ENCODE measurements at places on chromosomes 5 and 9.

DNA sequence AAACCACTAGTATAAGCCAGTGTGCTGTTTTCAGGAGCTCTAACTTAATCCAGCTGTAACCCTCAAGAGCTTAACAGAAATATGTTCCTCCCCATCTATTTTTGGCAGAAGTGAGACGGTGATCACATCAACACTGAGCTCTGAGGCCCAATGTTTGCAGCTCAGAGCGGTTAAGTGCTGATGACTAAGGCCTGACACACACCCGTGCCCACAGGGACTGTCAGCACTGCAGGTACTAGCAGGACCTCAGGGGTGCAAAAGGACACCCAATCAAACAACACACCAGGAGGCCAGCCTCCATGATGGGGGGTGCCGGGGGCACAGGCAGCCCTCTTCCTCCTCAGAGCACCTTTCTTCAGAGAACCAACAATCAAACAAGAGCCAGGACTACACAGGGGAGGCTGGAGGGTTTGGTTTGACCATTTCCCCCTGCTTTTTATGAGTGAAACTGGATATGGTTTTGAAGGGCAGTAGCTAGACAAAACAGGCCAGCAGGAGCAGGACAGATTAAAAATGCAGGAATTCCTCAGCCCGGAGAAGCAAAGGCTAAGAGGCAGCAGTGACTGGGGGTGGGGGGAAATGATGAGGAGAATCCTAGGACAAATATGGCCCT lies 61.3 kb downstream of the RAPGEF1 start:
- DNase-seq, result peak; percentile 95

- no peak for DNase-seq
Measured at GRCh38 chr9:73007966-73008672, 55.3 kb upstream of the ALDH1A1 start.

DNA sequence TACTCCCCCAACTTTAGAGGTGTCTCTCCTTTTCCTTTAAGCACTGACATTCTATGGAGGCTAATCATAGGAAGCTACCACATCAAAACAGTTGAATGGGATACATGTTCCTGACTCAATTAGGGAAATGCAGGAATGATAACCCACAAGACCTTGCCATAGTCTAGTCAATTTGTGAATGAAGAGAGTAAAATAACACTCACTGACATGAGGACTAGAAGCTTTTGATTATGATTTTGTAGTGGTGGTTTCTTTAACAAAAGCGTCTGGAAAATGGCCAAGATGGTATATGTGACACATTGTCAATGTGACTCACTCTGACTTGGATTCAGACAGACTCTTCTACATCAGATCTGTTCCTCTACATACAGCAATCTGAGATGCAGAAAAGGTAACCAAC lies 13.7 kb upstream of the PRELID2 start:
- no peak for DNase-seq

DNA sequence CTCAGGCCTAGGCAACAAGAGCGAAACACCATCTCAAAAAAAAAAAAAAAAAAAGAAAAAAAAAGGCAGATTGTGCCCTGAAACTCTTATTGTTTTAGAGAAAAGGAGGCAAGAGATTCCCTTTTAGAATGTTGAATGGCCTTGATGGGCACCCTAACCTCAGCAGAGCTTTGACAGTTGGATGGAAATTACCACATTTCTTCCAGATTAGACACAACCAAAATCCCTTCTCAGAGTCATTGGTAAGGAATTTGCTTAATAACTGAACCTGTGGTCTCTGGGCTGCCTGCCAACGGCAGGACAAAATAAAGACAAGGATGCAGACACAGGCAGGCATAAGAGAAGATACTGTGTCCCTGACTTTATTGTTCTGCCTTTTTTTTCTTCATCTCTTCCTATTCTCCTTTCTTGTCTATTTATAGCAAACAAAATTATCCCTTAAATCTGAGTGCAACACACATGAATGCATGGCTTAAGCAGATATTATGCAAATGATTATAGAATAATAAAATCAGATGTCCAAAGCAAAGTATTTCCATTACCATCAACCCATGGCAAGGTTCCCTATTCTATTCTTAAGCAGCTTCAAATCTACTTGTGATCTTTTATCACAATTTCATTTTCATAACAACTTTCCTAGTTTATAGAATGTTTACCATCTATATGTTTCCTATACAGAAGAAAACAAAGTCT lies 37.3 kb upstream of the TRIO start:
- DNase-seq, result peak; percentile 47

- no peak for DNase-seq
Measured at GRCh38 chr5:68352166-68352565, 136.6 kb downstream of the PIK3R1 start.
